ENCODE measurements at places on chromosomes 2 and 18.

DNA sequence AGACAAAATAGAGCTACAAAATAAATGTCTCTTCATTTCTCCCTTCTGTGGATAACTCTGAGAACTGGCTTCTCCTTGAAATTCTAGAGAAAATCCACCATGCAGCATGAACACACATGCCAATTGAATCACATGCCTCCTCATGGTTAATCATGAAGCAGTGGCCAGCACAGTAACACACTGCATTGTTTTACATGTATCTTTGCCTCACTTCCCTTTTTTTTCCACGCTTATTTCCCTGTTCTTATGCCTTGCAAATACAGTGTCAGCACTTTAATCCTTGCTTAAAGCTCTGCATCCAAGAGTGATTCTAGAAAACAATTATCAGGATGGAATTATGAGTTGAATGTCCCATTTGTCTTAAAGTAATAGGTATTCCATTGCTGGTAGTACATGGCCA, 50.3 kb upstream of the ZBTB7C start:
- no peak for DNase-seq

DNA sequence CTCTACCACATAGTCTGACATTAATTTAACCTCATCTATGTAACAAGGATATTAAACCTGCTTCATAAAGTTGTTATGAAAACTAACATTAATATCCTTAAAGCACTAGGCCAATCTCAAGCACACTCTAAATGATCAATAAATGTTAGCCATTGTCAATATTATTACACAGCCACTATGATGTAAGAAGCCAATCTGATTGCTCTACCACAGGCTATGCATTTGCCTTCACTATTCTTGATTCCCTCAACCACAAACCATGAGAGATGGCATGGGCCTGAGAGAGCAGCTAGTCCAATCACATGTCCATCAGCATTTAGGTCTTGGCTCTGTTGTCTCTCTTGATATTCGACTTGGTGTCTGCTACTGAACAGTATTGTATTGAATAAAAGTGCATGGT, 4.2 kb downstream of the SLC25A12 start:
- DNase-seq: no peak

DNA sequence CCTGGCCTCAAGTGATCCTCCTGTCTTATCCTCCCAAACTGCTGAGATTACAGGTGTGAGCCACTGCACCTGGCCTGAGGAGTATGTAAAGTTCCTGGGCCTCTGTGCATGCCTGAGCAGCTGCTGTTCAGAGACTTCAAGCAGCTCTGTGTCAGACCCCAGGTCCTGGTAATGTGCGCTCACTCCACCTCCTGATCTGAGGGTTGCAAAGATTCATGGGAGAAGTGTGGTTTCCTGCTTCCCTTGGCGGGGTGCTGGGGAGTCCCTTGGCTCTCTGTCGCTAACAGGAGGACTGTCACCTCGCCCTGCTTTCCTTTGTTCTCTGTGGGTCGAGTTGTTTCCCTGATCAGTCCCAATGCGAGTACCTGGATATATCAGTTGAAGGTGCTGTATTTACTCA, 8.6 kb upstream of the IL36A start:
- peak; percentile 15 for DNase-seq

DNA sequence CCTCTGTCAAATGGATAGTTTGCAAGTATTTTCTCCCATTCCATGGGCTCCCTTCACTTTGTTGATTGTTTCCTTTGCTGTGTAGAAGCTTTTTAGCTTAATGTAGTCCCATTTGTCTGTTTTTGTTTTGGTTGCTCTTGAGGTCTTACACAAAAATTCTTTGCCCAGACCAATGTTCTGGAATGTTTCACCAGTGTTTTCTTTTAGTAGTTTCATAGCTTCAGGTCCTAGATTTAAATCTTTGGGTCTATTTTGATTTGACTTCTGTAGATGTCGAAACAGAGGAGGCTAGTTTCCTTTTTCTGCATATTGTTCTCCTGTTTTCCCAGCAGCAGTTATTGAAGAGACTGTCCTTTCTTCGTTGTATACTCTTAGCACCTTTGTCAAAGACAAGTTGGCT, 351.6 kb downstream of the PTPRM start:
- DNase-seq: no peak

GRCh38 chr18:48771641-48772375, 179.0 kb downstream of the SMAD7 start:
- DNase-seq: no peak

GRCh38 chr18:4751523-4751922, 296.4 kb upstream of the DLGAP1 start:
- no peak for DNase-seq

- DNase-seq: no peak
These were observed 15.9 kb downstream of the KIDINS220 start for GRCh38 chr2:8821276-8822217.

DNA sequence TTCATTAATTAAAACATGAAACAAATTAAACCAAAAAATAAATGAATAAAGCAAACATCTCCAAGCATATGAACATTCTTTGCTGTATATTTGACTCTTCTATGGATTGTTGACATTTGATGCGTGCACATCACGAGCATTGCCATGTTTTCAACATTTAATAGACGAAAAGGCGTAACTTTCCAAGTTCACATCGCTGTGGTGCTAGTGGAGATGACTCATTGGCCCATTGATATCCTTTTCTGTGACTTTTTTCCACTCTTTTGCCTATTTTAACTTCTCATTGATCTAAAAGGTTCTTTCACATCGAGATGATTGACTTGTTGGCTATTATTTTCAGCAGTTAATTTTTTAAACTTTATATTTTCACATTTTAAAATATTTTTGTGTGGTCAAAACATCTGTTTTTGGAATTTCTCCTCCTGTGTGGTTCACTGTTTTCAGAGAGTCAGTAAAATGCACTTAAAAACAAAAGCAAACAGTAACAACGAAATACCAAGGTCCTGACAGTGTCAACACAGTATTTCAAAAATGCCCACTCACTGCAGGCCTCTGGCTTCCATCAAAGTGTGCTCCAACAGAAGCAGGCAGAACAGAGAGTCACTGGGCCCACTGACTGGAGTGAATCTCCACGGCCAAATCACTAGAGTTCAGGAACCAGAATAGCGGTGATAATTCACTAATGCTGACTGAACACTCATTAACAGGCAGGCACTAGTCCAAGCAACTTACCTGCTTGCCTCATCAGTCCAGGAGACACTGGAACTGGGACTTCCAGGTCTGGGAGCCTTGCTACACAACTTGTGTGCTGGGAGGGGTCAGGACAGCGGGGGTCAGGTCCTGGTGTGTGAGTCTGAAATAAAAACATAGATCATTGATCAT, 372.2 kb upstream of the SMIM21 start:
- no peak for DNase-seq

- DNase-seq: no peak
These were observed 21.1 kb upstream of the MALT1 start for GRCh38 chr18:58649966-58650816.

DNA sequence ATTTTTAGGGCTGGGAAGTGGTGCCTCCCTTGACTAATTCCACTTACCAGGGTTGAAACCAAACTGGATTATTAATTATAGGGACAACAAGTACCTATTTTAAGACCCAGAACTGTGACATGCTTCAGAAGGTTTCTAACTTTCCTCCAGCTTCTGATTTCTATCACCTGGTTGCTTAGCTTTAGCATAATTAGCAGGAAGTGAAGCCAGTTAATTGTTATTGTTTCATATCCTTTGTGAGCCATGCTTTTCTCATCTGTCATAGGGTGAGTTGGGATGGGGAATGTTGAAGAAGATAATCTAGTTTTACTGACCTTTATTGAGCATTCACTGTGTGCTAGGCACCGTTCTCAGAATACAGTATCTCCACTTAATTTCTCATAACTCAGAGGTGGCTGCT, 3.2 kb downstream of the YPEL5 start:
- peak; percentile 42 for DNase-seq

- no peak for DNase-seq
These were observed 796 bp downstream of the MYO1B start for GRCh38 chr2:191245869-191246531.

DNA sequence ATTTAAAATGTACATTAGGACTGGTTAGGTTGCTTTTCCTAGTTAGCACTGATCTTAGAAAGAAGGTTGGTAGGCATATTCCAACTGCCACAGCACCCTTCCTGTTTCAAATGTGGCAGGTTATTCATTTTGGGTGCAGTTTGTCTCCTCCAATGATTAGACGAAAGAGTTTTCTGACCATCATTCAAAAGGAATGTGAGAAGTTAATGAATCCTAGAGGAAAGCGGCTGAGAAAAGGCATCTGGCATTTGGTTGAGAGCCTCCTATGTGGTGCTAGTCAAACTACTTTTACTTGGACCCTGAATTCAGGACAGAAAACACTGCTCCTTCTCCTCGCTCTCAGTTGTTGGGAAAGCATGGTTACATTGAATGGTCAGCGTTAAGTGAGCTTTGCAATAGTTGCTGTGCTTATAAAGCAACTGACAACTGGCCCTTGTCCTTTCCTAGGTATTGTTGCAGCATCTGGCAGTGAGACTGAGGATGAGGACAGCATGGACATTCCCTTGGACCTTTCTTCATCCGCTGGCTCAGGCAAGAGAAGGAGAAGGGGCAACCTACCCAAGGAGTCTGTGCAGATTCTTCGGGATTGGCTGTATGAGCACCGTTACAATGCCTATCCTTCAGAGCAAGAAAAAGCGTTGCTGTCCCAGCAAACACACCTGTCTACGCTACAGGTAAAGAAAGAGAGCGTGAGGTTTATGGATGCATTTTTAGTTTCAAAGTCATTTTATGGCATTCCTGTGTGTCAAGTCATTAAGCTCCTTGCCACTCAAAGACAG, 6.1 kb downstream of the TGIF1 start:
- DNase-seq: no peak

- no peak for DNase-seq
These were observed 27.9 kb upstream of the POU3F3 start for GRCh38 chr2:104826016-104826415.

DNA sequence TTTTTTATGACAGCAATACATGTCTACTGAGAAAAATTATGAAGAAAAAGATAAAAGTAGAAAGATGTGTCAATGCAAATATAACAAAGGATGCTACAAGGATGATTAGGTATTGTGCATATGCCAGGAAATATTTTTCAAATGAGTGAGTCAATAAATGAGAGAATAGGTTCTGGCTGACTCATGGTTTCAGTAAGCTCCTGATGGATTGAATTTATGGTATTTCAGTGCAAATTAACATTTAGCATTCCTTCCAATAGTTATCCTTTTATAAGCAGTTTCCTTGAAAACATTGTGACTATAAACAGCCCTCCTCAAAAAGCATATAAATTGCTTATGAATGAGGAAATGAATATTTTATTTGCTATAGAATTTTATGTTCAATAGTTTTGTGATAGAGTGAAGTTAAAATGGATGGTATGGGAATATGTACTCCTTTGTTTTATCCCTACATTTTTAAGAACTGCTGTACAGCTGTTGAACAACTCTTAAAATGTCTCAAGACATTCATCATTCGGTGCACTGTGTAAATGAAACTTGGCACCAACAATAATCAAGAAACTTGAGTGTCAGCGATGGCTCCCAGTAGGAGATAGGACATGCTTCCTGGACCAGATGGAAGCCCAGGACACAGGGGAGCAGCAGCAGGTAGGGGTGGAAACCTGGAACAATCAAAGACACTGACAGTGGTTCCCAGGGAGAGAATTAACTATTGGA, 144.7 kb downstream of the PMAIP1 start:
- DNase-seq: no peak

GRCh38 chr18:33914399-33914798, 310.3 kb downstream of the NOL4 start:
- no peak for DNase-seq

DNA sequence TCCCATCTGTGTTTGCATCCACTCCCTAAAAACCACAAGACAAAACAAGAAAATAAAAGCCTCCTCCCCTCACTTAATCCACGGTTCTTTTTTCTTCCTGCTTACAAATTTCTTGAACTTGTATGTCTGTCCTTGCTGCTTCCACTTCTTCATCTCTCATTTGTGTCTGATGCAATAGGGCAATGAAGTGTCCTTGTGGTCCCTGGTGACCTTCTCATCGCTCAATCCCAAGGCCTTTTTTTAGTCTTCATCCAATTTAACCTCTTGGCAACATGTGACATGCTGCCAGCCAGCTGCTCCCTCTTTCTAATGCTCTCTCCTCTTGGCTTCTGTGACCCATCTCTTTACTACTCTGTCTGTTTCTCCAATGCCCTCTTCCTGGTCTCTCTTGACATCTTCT, 87.6 kb downstream of the SEMA4F start:
- DNase-seq: no peak

GRCh38 chr2:142942690-142943089, 65.2 kb downstream of the KYNU start:
- DNase-seq: no peak

DNA sequence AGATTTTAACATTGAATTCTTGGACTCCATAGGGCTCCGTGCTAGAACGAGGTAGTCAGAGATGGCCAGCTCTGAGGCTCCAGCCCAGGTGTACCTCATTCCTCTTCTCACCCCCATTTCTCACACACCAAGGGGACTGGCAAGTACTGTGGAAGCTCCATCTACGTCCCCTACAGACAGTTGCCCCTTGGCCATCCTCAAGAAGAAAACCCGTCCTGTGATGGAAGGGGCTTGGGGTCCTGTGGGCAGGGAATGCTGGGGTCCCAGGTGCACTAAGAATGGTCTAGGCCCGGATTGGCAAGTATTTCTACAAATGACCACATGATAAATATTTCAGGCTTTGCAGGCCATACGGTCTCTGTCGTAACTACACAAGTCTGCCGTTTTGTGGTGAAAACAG, 110.3 kb downstream of the PDCL3 start:
- DNase-seq: no peak
